Breast epithelium (tissue), 4 donors: ENCODE measurements at places on chromosomes 1 and 21.
A peak's percentile ranks its signal among the peaks of the same experiment; 100 is the strongest.

DNA sequence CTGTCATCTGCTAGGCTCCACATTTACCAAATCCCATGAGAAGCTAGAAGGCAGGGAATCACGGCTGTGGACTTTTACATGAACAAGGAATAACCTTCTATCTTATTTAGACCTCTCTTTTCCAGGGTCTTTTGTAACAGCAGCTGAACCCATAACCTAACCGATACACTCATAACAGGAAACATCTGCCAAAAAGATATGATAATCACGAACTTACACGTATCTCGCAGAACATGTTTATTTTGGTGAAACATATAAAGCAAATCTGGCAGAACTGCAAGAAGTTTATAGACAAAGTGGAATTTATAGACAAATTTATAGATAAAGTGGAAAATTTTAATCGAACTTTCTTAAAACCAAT lies 20.4 kb downstream of the TINAGL1 start:
- no peak for DNase-seq

GRCh38 chr1:119133987-119134386 lies 6.5 kb downstream of the WARS2 start:
- no peak for DNase-seq

DNA sequence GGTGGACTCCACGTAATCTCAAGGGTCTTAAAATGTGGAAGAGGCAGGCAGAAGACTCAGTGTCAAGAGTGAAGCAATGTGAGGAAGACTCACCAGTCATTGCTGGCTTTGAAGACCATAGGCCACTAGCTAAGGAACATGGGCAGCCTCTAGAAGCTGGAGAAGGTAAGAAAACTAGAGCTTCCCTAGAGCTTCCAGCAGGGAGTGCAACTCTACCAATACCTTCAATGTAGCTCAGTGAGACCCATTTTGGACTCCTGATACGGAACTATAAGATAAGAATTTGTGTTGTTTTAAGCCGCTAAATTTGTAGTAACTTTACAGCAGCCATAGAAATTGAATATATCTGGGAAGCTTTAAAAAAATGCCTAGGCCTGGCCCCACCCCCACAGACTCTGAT lies 18.9 kb downstream of the METTL13 start:
- DNase-seq, result no peak

GRCh38 chr1:163774401-163774945 lies 452.7 kb downstream of the NUF2 start:
- DNase-seq, result no peak

DNA sequence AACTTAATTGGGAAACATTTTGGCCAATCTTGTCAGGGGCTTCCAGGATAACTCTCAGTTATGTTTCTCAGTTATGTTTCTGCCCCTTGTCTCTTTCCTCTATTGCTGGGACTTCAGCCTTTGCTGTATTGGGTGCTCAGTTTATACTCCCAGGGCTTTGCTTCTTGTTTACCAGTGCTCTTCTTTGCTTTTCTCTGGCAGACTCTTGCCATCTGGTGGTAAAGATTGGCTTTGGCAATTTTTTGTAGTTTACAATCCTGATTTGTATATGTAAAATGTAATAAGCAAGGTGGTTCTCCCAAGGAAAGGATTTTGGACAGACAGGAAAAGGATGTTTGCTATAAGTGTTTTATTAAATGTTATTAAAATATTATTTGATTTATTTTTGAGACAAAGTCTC lies 37.9 kb downstream of the FABP3 start:
- DNase-seq, result no peak

DNA sequence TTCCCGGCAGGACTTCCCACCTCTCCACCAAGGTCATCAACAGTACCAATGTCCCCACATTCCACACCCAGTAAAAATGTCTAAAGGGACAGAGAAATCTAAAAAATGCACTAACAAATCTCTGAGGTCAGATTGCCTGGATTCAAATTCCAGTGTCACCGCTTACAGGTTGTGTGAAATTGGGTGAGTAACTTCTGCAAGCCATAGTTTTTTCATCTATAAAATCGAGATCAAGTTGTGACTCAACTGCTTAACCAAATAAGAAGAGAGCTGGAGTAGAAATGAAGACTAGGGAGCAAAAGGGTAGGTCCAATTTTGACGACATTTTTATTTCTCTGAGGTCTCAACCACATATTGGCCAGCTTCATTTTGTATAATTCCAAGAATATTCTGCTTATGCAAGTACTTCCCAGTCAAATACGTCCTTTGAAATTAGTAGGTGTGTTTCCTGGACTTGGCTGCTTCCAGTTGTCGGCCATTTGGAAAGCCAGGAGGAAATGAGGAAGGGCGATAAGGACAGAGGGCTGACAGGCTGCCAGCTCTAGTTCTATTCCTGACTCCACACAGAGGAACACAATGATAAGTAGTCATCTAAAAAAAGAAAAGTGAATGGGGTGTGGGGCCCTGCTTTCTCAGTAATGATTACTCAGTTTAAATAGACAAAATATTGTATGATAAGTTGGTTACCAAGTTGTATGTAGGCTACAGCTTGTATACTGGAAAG lies 57.7 kb upstream of the ZC3H11B start:
- DNase-seq, result no peak

GRCh38 chr1:64042331-64043100 lies 160.9 kb upstream of the UBE2U start:
- no peak for DNase-seq

GRCh38 chr1:112882271-112882744 lies 73.7 kb downstream of the SLC16A1 start:
- DNase-seq, result no peak

DNA sequence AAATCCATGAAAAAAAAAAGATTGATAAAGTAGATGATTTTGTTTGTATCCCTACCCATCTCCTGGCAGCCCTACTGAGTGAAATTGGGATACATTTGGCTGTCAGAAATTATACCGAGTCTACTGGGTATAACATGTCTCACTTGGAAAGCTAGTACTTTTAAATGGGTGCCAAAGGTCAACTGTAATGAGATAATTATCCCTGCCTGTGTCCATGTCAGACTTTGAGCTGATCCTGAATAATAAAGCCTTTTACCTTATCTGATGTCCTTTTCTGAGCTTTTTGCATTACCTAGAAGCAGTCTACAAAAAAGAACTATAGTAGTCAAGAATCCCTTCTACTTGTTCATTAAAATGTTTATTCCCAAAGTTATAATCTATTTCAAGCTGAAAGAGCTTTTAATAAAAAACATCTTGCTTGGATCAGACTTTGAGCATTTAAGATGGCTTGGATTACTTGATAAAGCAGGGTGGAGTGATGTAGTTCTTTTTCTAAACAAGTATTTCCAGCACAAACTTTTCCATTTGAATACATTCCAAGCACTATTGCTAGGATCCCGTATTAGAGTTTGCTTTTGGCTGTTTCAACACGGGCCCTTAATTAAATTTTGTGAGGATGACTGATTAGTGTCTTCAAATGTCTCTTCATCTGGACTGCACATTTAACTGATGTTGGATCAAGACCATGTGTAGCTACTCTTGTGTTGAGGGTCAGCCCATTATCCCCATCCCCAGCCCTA lies 69.2 kb downstream of the DTL start:
- no peak for DNase-seq

GRCh38 chr21:46605767-46606426 lies 1.0 kb upstream of the S100B start:
- no peak for DNase-seq

DNA sequence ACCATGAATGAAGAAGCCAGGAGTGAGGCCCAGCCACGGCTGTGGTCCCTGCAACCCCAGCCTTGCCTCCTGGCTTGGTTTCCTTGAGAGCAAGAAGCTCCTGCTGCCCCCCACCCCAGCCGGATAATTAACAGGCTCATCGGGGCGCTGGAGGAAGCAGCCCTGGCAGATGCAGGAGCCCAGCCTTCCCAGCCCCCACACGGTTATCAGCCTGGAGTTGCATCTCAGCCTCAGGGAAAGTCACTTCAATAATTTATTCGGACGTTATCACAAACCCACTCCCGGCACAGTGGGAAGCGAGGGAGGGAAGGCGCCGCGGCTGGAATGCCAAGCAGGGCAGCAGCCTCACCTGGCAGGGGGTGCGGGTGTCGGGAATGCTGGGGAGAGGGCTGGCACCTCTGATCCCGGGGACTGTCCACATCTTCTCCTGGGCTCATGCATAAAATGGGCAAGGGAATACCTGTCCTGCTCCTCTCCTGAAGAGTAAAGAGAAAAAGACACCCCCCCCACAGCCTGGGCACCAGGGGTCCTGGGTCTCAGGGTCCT lies 43.3 kb upstream of the LRP8 start:
- no peak for DNase-seq

GRCh38 chr1:114517348-114517747 lies 6.3 kb upstream of the TRIM33 start:
- no peak for DNase-seq

DNA sequence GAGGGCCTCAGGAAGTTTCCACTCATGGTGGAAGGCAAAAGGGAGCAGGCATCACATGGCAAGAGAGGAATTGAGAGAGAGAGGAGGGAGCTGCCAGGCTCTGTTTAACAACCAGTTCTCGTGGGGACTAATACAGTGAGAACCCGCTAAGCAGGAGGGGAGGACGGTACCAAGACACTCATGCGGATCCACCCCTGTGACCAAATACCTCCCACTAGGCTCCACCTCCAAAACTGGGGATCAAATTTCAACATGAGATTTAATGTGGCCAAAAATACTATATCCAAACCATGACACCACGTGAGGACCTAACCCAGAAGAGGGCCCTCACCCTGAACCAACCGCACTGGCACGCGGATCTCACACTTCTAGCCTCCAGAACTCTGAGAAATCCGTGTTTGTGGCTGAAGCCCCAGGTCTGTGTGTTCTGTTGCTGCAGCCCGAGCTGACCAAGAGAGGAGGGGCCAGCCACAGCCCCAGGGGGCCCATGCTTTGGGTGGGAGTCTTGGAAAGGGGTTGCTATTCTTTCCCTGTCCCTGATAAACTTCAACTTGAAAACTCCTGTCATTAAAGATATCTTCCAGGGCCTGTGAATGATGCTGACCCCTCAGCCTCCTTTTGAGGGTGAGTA lies 32.0 kb downstream of the TRIM67 start:
- DNase-seq, result no peak

GRCh38 chr1:32494196-32494595 lies 29.3 kb downstream of the ZBTB8B start:
- DNase-seq, result no peak

GRCh38 chr1:168321945-168322344 lies 41.3 kb downstream of the TBX19 start:
- no peak for DNase-seq

DNA sequence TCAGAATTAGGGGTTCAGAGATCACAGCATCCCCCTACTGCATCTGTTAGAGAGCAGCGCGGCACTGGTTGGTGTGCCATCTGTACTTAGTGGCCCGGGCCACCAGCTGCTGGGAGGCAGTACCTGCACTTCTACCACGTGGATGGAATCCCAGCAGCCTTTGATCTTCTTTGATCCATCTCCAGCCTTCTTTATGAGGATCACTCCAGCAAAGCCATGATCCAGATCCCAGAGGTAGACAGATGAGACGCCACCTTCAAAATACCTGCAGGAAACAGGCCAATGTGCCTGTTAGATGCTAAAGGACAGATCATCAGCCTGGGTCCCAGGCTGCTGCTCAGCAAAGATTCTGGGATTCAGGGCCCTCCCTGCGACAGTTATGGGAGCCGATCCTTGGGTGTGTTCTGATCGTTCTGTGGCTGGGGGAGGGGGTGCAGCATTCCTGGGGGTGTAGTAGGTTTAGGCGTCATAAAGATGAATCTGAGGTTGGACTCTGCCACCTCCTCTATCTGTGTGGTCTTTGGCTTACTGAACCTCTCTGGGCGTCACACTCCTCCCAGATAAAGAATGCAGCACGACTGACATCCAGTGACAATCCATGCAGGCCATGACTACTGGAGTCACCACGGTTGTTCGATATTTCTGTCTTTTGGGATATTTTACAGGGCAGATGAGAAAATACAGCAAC lies 45.3 kb downstream of the SLC66A1 start:
- DNase-seq, result no peak

- no peak for DNase-seq
These were observed 272.5 kb downstream of the RRAGC start for GRCh38 chr1:38586993-38587646.

GRCh38 chr1:27428316-27429028 lies 36.0 kb downstream of the GPR3 start:
- peak; percentile 59 for DNase-seq

DNA sequence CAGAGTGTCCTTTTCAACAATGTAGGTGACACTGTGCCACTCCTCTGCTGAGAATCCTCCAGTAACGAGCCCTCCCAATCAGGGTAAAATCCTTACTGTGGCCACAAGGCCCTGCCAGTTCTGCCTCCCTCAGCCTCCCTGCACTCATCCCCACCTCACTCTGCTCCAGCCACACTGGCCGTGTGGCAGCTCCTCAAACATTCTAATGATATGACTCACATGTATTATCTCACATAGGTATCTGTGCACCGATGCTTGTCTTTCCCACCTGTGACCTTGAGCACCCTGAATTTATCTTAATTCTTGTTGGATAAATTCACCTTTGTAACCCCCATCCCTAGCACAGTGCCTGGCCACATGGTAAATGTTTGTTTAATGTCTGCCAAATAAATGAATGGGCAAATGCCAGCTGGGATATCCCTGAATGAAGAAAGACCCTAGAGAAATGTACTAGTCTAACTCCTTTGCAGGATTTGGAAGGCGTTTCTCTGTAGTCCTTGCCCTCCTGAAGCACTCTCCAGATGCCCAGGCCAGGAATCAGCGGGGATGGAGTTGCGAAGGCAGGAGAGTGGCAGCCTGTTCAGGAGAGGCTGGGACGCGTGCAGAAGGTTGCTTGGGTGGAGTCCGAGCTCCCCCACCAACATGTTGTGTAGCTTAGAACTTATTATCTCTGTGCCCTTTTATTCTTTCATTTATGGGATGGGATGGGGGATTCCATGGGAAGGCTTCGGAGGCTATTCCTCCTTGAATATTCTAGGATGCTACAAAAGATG lies 106.0 kb downstream of the TMEM53 start:
- no peak for DNase-seq
